ENCODE measurements at places on chromosomes 2 and 18.
A peak's percentile ranks its signal among the peaks of the same experiment; 100 is the strongest.

- no peak for DNase-seq
These were observed 12.0 kb downstream of the SIGLEC15 start for GRCh38 chr18:45837283-45838070.

DNA sequence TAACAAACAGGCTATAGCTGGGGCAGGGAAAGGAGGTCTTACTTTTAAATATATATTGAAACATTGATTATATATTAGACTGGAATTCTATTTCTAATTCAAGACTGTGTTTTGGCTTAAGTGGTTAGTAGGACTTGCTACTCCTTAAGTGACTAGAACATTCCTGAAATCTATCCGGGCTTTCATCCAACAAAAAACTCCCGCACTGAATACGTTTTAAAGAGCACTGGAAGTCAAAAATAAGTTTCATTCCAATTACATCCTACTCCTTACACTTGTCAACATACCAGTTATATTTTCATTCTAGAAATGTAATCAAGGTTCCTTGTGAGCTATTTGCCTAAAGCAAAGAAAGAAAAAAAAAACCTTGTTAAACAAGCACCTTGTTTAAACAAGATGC is 204.6 kb downstream of the SP3 start:
- DNase-seq: no peak

- DNase-seq: no peak
These were observed 59.9 kb downstream of the ADNP2 start for GRCh38 chr18:80168982-80169381.

DNA sequence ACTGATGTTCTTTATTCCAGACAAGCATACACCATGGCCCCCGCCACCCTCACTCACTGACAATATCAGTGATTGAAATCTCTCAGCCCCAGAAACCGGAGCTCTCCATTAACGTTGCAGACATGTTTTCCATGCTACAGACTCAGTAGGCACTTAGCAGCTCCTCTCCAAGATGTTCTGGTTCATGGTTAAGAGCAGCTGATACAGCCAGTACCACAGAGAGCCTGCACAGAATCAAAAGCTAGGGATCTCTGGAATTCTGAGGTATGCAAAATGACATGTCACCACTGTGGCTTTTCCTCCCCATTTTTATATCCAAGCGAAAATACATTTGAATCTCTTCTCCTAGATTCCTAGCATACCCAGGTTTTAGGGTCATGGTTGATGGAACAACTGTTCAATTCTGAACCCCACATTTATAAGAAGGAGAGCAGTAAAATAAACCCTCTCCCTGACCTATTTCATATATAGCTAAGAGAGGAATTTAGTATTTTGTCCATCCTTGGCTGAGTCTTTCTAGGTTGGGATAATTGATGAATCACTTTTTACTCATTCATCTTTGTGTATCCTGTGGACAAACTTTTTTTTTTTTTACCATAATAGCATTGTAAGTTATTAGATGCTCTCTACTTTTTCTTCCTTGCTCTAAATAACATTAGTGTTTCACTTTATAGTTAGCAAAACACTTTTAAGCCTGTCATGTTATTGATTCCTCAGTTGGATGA is 488.4 kb upstream of the PIK3C3 start:
- no peak for DNase-seq

DNA sequence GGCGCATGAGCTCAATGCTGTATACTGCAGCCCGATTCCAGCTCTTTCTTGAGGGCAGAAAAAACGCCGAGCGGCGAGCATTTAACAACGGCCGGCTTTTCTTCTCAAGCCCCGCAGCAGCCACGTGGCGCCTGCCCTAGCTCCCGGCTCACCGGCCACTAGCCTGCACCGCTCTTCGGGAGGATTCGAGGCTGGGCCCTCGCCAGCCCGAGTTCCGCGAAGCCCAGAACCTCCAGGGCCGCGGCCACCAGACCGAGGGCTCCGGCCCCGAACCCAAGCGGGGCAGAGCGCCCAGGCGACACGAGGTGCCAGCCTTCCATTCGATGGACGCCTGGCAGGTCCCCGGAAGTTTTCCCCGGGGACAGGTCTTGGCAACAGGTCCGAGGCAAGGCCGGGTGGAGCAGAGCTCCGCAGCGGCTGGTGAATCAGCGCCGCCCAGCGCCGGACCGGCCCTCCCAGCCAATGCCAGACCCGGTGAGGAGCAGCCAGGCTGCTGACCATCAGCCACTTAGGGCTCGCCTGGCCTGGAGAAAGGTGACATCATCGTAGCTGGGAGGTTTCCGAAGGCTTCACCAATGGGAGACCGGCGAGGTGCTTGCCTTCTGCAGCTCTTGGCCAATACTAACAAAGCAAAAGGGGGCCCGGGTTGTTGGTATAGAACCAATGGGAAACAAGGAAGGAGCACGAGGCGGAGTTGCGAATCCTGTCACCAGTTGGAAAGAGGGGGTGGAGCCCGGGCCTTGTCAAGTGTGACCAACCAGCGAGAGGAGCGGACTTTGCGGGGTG is 552 bp upstream of the MXD1 start:
- peak; percentile 100 for DNase-seq

GRCh38 chr2:36507408-36507812 is 90.6 kb downstream of the FEZ2 start:
- peak; percentile 2 for DNase-seq

GRCh38 chr2:182015334-182016109 is 29.9 kb downstream of the PPP1R1C start:
- DNase-seq: no peak

DNA sequence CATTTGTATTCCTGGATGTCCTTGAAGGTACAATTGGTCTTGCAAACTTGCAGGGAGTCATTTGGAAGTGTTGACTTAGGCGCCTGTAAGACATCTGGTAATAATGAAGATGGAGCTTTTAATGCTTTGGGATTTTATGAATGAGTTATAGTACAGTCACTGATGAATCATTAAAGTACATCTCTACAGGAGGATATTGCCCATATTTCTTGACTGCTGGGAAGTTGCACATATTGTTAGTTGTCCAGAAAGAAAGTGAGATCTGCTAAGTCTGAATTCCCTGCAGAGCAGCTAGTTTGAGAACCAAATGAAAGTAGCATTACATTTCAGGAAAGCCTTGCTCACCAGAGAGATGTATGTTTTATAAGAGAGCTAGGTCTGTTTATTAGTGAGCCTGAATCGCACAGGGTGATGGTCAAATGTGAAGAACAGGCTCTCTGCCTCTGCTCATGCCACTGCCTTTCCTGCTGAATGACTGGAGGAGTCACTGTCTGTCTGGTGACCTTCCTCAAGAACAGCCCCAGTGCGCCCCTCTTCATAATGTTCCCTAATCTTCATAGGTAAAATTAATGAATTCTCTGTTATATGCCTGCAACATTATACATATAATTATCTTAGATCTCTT is 138.9 kb upstream of the KLHL14 start:
- no peak for DNase-seq

- DNase-seq: no peak
These were observed 99.7 kb downstream of the MEP1B start for GRCh38 chr18:32289483-32290075.

DNA sequence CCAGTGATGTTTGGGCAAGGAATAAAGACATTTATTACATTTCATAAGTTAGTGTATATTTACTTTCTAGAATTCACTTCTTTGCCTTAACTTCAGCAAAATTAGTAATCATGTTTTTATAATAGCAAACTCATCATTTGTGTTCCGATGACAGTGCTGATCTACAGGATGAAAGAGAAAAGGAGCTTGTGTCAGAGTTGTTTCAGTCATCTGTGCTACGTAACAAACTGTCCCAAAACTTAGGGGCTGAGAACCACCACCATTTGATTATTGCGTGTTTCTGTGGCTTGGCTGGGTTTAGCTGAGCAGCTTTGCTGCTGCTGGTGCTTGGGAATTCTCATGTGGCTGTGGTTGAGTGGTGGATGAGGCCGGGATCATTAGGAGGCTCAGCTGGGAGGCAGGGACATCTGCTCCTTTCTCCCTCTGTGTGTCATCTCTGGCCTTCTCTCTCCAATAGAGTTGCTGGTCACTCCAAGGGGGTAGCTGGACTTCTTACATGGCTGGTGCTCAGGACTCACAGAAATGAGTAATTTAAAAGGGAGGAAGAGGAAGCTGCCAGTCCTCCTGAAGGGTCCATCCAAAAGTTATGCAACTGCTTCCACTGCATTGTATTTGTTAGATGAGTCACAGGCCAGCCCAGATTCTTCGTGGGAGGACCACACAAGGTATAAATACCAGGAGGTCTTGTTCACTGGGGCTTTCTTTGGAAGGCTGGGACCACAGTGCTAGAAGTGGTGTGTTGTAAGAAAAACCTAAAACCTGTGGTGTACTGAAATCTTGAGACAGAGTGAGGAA is 43.4 kb upstream of the HAAO start:
- DNase-seq: no peak
